ENCODE measurements at places on chromosomes 5 and 9.

DNA sequence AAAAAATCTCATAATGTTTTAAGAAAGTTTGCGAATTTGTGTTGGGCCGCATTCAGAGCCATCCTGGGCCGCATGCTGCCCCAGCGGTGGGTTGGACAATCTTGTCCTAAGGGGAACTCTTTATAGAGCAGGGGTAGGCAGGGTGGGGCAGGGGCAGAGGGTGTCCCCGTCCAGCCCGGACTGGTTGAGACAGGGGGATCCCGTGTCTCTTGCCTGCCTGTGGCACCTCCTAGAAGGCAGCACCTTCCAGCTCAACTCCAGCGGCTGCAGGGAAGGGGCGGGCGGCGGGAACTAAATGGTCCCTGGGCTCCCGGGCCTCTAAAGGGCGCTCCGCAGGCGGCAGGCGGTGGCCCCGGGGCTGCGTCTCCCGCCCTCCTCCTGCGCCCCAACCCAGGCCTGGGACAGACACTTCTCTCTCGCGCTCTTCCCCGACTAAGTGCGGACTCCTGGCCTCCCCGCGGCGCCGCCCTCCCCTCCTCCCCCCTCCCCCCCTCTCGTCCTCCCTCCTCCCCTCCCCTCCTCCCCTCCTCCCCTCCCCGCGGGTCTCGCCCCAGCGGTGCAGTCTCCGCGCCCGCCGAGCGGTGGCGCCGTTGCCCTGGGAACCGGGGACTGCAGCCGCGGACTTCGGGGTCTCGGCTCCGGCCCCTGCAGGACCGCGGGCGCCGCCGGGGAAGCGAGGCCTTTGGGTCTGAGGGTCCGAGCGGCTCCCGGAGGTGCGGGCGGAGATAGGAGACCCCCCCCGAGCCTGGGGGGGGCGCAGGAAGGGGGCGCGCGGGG is 132.6 kb downstream of the MRPL36 start:
- peak; percentile 51 for DNase-seq

GRCh38 chr5:145260670-145261069 is 574.5 kb downstream of the PRELID2 start:
- no peak for DNase-seq

- DNase-seq: no peak
These were observed 25.9 kb upstream of the CACNA1B start for GRCh38 chr9:137851516-137852267.

GRCh38 chr9:132409828-132410528 is at the start of gene CFAP77:
TSS of gene CFAP77 (plus strand) at chr9:132410211. CDS start at chr9:132410272, 61 bp downstream.
- no peak for DNase-seq

DNA sequence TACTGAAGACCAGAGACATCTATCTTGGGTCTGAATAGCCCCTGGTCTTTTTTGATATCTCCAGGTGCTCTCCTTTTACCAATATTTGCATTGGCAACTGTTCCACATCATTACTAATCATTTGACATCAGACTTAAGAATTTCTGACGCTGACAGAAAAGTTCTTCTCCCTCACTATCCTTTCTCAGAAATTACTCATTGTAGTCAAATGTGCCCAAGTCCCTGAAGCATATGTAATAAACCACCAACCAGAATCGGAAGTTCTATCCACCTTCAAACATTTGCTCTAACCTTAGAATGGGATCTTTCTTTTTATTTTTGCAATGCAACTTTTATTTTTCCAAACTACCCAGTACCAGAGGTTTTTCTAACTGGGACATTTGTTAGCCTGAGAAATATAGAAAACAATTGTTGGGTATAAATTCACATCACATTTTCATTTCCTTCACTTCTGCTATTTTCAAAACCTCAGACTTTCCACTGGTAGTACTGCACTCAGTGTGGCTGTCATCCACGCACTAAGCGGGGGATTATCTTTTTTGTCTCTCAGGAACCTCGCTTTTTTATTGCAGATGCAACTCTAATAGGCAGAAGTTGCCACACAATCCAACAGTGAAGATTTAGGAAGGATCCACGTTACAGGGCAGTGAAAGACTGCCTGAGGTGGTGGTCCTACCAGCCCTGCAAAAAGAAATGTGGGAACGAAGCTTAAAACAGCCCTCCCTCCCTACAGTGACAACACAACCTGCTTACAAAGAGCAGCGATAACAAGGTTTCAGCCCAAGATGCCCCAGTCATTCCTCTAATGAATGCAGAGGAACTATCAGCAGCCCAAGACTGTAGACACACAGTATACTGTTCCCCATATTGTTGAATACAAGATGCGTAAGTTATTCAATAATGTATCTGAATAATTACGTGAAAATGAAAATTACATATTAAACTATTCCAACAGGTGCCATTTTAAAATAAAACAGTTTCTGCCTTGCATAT is 201.2 kb downstream of the EBF1 start:
- no peak for DNase-seq

DNA sequence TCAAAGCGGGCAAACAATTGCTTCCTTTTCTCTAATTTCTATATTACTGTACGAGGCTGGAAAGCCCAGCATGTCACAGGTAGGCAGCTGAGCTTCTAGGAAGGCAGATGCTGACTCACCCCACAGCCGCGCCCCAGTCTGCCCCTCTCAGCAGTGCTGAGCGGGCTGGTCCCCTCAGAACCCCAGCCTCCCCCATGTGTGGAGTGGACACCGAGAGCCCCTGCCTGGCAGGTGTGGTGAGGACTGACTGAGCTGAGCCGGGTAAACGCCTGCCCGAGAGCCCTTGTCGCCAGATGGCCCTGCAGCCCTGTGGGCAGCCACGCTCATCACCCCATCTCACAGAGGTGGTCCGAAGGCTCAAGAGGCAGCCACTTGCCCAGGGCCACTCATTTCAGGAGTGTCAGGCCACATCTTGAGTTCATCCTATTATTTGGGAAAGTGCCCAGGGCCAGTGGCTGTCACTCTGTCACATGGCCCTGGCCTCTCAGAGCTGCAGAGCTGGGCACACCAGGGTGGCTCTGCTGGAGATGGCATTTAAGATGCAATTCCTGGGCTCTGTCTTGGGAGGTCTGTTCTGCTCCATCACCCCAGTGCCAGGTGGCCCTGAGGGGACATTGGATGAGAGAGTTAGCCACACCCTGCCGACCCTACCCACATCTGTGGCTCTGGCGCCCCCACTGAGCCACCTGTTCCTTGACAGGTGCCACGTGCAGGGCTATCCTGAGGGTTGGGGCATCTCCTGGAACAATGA is 12.4 kb downstream of the CARD19 start:
- DNase-seq: no peak

- no peak for DNase-seq
These were observed 181.7 kb downstream of the MTRR start for GRCh38 chr5:8050616-8051175.

GRCh38 chr9:131707050-131707449 is 32.8 kb downstream of the RAPGEF1 start:
- no peak for DNase-seq
